AG04450 (cell line): ENCODE measurements at places on chromosomes 1 and 21.

DNA sequence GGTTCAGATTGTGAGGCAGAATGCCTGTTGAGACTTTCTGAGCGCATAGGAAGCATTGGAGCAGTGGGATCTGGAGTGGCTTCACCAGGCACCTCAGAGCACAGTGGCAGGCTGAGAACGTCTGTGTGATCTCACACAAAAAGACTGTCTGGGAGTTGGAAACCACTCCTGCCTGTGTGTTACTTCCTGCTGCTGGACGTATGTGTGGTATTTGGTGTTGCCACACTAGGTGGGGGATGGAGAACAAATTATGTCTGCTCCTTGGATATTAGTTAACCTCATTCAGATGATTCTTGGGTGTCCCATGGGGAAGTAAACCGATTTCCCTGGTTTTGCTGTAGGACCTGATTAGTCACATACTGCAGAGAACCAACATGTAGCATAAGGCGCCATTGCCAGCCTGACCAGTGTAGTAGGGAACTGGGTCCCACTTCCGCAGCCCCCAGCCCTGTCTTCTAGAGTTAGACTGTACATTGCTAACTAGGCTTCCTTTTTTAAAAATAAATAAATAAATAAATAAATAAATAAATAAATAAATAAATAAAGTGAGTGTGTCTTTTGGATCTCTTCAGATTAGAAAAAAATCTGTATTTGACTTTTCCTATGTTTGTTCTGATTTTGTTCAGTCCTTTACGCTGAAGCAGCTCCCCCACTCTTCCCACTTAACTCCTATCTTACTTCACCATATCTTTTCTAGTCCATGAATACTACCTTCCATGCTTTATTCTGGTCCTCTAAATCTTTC, 26.9 kb downstream of the UCK2 start:
- DNase-seq = peak; percentile 74

DNA sequence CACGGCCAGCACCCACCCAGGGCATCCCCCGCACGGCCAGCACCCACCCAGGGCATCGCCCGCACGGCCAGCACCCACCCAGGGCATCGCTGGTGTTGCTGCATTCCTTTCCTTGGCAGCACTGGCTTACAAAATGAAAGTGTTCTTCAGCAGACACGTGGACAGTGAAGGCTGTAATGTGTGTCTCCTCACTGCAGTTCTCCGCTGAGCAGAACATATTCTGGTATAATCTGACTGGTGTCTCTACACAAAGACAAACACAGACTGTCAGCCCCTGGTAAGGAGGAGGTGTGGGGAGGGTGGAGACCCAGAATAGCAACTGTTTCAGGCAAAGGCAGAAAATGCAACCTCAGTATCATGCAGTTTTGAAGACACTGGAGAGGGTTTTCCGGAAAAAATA, 7.3 kb downstream of the LYPD8 start:
- DNase-seq = no peak

GRCh38 chr1:110308247-110308646, 30.9 kb upstream of the RBM15 start:
- DNase-seq = peak; percentile 48

- DNase-seq = no peak
These were observed 13.8 kb downstream of the CASZ1 start for GRCh38 chr1:10782491-10783244.
